ENCODE measurements at places on chromosomes 2 and 18.

DNA sequence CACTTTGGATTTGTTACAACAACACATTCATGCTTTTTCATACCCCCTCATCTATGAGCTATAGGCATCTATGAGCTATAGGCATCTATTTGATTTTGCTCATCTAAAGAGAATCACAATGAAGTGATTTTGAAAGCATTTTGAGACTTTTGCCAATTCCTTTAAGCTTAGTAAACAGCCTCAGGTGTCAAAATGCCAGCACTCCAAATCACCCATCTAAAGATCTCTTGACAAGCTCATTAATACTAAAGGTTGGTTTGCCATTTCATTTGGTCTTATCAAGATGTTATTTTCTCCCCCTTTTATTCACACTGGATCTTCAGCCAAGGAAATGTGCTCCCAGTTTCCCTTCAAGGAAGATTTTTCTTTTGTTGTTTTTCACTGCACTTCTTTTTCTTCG, 110.7 kb upstream of the TLK1 start:
- DNase-seq, result no peak

DNA sequence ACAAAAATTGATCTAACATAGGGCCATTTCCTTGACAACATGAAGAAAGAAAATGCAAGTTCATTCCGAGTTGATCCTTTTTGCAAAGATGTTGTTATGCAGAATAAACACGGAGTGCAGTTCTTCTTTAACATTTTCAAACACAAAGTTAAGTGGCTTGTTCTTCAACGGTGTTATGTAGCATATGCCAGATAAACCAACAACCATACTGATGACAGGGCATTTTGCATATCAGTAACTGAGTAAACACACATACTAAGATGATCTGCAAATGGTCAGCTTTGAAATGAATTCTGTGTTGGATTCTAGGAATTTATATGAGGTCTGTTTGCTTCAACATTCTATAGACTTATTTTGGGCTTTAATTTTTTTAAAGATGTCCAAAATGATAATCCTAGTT, 266.4 kb downstream of the GPD2 start:
- no peak for DNase-seq

DNA sequence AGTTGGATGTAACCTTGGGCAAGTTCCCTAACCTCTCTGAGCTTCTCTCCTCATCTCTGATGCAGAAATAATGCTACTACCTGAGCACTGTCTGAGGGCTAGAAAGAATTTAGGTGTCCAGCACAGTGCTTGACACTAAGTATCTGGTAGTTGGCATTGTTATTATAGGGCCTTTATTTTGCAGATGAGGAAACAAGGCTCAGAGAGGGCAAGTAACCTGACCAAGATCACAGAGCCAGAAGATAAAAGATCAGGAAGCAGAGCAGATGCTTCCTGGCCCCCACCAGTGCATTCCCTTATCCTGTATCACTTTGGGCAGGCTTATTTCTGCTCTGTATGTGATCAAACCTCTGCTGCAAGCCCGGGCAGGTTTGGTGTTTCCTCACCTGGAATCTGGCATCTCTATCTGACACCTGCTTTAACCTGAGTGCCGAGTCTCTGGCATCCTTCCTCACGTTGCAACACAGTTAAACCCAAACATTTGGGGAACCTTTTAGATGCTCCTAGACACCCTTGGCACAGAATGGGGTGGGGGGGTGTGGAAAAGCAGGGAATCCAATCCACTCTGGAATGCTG, 69.9 kb downstream of the PLB1 start:
- no peak for DNase-seq

- no peak for DNase-seq
These were observed 56.1 kb downstream of the INHBB start for GRCh38 chr2:120402067-120402433.

DNA sequence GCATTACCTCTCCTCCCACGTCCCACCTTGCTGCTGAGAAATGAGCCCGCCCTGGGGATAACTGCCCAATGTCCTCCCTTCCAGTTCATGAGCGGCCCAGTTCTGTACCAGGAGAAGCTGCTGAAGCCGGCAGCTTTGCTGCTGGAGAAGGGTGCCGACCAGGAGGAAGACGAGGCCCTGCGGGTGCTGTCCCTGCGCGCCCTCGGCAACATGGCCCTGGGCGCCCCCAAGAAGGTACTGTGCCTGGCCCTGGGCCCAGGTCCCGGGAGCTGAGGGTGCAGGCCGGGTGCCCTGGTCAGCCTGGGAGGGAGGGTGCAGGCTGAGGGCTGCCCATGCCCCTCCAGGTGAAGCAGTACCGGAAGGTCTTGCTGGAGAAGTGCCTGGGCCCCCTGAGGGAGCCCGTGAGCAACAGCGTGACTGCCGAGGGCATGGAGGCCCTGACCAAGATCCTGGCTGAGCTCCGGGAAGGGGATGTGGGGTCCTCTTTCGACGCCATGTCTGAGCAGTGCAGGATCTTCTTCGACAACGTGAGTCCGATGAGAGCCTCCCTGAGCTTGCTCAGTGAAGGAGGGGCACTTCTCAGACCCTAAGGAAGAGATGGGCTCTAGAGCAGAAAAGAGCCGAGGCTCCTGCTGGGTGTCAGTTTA, 25.7 kb downstream of the HJURP start:
- DNase-seq, result no peak

DNA sequence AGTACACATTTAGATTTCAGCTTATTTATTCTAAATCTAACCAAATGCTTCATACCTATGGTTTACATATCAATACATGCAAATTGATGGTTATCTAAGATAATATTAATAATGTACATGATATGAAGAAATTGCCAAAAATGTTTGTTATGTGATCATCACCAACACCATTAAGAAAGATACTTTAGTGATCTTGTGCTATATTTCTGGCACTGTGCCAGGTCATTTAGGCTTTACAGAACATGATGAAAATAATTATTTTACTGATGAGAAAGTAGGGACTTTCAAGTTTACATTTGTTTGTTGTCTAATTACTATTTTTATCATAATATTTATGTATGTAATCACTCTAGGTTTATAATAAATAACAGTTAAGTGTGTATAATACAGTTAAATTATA, 158.3 kb downstream of the GULP1 start:
- DNase-seq, result no peak

- no peak for DNase-seq
These were observed 111.9 kb downstream of the RGPD3 start for GRCh38 chr2:106356291-106356690.

DNA sequence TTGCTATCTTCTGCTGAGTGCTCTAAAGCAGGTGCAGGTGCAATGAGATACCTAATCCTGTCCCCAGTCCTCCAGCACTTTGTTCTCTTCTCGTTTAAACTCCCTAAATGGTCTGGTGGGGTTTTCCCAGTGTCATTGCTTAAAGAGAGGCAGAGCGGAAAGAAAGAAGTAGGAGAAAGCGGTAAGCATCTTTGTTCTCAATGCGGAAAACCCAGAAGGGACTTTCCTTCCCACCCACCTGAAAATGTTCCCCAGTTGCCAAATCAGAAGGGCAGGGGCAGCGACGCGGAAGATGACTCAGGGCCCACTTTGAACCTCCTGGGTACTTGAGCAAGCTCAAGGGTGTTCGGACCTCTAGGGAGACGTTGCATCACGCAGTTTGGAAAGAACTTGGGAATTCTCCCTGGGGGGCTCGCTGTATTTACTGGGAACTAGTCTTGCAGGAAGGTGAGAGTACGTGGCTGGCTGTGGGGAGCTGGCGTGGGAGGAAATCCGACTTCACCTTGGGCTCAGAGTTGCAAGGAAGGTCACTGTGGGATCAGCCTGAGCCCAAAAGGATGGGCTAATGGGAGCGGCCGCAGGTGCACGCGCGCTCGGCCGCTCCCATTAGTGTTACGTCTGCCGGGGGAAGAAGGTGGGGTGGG, 589 bp upstream of the SGPP2 start:
- DNase-seq, result no peak

DNA sequence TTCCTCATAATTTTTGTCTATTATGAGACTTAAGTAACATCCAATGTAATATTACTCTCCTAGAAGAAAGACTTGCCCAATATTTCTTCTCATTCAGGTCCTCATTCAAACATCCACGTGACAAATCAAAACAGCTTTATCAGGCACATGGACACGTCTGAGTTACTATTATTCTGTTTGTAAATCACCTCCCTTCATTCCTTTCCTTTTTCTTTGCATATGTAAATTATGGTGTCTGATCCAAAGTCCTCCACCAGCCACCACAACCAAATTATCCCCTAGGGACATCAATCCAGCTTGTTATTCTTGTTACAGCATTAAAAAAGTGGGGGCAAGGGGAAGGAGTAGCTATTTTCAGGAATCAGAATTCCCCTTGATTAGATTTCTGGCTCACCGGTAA, 7.1 kb downstream of the TMEM163 start:
- no peak for DNase-seq

- DNase-seq, result no peak
These were observed 5.1 kb upstream of the PROM2 start for GRCh38 chr2:95269036-95269680.

GRCh38 chr18:55465313-55465712, 122.7 kb downstream of the TCF4 start:
- no peak for DNase-seq

- no peak for DNase-seq
These were observed 140.8 kb downstream of the FIGN start for GRCh38 chr2:163595028-163595427.

DNA sequence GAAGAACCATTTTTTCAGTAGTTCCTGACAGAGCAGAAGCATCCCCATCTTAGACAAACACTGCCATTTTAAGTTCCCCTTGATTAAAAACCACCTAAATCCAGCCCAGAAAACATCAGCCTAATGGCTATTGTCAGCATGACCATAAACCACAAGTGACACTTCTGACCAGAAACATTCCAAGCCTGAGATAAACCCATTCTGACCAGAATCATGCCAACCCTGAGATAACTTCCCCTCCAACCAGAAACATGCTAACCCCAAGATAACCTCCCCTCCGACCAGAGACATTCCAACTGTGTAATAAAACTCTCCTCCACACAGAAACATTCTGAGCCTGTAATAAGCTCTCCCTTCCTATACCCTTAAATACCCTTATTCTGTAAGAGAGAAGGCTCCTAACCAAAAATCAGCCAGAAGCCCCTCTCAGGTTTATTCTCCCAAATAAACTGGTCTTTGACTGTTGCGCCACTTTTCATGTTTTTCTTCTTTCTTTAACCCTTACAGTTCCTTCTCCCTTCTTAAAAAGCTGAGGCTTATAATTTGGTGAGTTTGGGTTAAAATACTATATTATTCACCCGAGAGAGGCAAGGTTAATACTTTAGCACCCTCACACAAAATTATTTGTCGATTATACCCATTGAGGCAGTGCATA, 149.7 kb downstream of the HNMT start:
- no peak for DNase-seq

GRCh38 chr18:31718386-31718785, 34.0 kb upstream of the B4GALT6 start:
- no peak for DNase-seq

Data from cortex of kidney (tissue), 1 donor.